HFFc6 (cell line): ENCODE measurements at places on chromosomes 3 and 15. TPM values are rescaled to one million over a fixed set of nuclear protein-coding genes. Genes with fewer than 3 reads are reported as not detected.
A peak's percentile ranks its signal among the peaks of the same experiment; 100 is the strongest.

DNA sequence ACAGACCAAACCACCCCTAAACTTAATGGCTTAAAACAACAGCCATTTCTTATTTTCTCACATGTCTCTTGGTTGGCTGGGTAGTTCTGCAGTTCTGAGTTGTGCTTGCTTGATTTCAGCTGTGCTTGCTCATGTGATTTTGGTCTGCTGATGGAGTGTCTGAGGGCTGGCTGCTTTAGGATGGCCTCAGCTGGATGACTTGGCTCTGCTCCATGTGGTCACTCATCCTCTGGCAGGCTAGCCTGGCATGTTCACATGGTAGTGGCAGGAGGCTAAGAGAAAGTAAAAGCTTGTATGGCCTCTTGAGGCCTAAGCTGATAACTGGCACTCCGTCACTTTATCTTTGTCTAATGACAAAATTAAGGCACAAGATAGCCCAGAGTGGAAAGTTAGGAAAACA is 4.1 kb downstream of the SV2B start:
- DNase-seq, result no peak

DNA sequence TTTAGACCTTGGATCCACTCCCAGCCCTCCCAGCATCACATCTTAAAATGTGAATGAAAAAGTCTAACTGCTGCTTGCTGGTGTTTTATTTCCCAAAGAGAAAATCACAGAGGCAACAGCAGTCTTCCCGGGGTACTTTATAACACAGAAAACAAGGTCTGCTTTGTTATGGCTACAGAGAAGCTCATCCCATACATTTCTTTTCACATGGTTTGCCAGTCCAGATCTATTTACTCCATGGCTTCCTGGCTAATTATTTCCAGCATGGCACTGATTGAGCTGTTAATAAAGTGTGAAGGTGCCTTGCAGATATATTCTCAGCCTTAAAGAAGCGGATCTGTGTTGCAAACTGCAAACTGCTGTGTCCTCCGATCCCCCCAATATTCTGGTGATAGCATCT is 466.1 kb upstream of the CFAP20DC start:
- no peak for DNase-seq

GRCh38 chr3:142844339-142844977 is 44.4 kb downstream of the PCOLCE2 start:
- peak; percentile 42 for DNase-seq

GRCh38 chr3:157837336-157837735 is 268.9 kb downstream of the SHOX2 start:
- peak; percentile 25 for DNase-seq

GRCh38 chr3:39433642-39434041 is 27.1 kb downstream of the RPSA start:
- peak; percentile 38 for DNase-seq

ROPN1 gene
- total RNA-seq, result not detected in 2 replicates

IQGAP1 gene
- total RNA-seq, result 179 to 183 TPM (median 180 TPM) in 3 replicates

GRCh38 chr15:29844290-29844903 is 22.1 kb upstream of the TJP1 start:
- peak; percentile 46 for DNase-seq

CALML4 gene
- total RNA-seq, result 0.40 to 1.7 TPM (median 1.1 TPM) in 3 replicates

DNA sequence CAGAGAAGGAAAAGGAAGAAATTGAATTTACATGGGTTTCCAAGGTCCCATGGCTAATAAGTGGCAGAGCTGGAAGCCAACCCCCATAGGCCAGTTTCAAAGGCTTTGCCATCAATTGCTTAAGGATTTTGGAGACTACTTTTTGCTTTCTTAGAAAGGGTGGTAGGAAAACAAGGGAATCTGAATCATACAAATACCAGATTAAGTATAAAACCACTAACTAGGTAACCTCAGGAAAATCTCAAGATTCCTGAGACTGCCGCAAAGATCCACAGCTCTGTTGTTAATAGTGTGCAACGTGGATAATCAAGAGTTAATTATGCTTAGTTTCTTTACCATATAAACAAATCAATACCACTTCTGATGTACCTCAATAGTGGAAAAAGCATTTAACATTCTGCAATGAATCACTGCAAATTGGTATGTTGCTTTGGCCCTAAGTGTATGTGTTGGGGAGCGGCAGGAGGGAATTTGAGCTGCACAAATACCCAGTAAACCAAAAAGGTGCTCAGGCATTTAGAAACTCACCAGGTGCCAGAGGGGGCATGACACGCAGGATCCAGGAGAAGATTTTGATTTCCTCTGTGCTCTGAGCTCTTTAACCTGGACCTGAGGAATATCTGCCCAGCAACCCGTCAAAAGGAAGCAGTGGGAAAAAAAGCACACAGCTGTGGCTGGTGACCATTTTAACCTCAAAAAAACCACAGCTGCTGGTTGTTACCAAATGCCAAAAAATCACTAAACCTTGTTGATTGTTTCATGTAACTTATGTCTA is 22.0 kb downstream of the AADAC start:
- peak; percentile 12 for DNase-seq

SCN11A gene
- total RNA-seq, result not detected in 3 replicates

DNA sequence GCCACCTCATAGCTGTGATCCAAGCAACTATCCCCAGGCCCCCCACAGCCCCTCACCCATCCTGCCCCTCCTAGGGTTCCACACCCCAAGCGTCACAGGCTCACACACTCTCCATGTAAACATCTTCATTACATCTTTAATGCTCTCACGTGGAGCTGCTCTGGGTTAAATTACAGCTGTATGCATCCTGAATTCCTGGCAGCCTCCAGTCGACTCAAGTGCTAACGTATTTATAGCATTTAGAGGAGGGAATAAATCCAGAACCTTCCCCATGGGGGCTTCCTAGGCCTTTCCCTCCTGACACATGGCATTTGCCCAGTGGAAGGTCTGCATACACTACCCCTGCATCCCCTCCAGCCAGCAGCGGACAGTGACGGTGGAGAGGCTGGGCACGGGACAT is 9.6 kb downstream of the C3orf18 start:
- DNase-seq, result no peak
